ENCODE measurements at places on chromosomes 5 and 9.

GRCh38 chr5:135162661-135163265 lies 128.7 kb upstream of the PITX1 start:
- no peak for DNase-seq

- no peak for DNase-seq
These were observed 108.3 kb downstream of the INSYN2B start for GRCh38 chr5:169871826-169872490.

- no peak for DNase-seq
These were observed 35.3 kb upstream of the RNF20 start for GRCh38 chr9:101498323-101498722.

DNA sequence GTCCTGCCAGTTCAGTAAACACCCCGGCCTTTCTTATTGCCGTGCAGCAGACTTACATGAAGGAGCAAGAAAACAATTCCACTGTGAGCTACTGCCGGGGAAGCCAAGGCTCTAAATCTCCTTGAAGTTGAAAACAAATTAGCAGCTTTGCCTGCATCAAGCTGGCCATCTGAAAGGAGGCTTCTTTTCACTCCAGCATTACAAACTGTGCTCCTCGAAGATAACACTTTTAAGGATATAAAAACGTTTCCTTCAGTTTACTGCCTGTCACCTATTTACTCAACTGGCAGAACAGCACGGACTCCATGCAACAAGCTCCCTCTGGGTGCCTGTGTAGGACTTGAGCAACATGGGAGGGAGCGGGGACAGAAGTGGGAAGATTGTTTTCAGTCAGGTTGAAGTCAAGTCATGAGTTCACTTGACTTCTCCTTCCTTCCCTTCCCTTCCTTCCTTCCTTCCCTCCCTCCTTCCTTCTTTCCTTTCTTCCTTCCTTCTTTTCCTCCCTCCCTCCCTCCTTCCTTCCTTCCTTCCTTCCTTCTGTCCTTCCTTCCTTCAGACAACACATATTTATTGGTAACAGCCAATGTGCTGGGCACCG lies 67.4 kb downstream of the ZNF608 start:
- DNase-seq = no peak

DNA sequence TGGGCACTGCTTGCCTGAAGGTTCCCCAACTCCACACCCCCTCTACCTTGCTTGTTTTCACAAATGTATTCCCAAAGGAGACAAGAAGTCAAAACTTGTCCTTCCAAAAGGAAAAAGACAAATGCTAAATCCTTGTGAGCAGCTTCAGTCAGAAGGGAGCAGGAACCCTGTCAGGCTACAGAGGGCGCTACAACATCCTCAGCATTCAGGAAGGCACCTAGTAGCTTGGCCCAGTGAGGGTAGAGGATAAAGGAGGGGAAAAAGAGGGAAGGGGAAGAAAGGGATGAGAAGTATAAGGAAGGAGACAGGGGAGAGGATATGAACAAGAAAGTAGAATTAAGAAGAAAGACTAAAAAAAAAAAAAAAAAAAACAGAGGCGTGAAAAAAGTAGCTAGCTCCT lies 97.5 kb downstream of the MLLT3 start:
- DNase-seq = peak; percentile 44

- DNase-seq = no peak
These were observed 87.2 kb downstream of the MTAP start for GRCh38 chr9:21889673-21890072.

DNA sequence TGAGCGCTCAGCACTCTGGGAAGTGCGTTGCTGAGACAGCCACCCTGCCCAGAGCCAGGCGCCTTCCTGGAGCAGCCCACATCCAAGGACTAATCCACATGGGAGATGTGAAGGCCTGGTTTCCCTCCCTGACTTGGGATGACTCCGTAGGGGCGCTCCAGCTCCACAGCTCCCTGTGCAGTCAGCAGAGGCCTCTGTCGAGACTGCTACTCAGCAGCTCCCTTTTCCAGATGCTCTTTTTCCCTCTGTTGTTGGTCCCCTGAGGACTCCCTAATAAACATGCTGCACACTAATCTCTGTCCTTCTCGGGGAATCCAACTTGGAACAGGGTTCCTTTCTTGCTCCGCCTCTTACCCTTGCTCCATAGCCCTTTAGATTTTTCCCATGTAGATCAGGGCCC lies 237.3 kb downstream of the ZSWIM6 start:
- DNase-seq = no peak
